Epithelial cell of alveolus of lung (primary cell): ENCODE measurements at places on chromosomes 5 and 9. TPM values are rescaled to one million over a fixed set of nuclear protein-coding genes. Genes with fewer than 3 reads are reported as not detected.

SLC6A18 gene
- not detected in 2 replicates for total RNA-seq

PCDHGB4 gene
- total RNA-seq = 3.7 and 9.3 TPM in 2 replicates

NUDT12 gene
- total RNA-seq = 12.8 and 16.2 TPM in 2 replicates

DMRT2 gene
- total RNA-seq = not detected in 2 replicates

MOCS2 gene
- 34.3 and 35.3 TPM in 2 replicates for total RNA-seq

PPP3R2 gene
- total RNA-seq = not detected in 2 replicates

IL13 gene
- total RNA-seq = not detected in 2 replicates

ASPN gene
- total RNA-seq = not detected in 2 replicates

ITGA2 gene
- total RNA-seq = 14.7 and 60.5 TPM in 2 replicates
